Stimulated activated CD4-positive, alpha-beta T cell treated with anti-CD3 and anti-CD28 coated beads, Interleukin-12 subunit alpha, Interleukin-12 subunit beta, amount 100 ng/mL, for 24 hours (primary cell): ENCODE measurements at places on chromosomes 3 and 15.

DNA sequence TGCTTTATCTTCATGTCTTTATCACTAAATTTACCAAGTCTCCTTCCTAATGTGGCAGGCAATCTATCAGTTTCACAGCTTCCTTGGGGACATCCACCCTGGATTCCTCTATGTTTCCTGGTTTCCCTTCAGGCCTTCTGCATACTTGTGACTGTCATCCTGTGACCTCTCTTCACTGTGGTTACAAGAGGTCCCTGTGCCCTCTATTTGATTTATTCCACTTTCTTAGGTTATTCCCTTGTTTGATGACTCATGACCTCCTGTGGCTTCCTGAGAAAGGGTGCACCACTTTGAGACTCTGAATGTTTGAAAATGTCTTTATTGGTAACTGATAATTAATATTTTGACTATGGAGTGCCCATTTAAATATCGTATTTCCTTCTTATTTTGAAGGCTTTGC lies 60.5 kb upstream of the KY start:
- DNase-seq = no peak

DNA sequence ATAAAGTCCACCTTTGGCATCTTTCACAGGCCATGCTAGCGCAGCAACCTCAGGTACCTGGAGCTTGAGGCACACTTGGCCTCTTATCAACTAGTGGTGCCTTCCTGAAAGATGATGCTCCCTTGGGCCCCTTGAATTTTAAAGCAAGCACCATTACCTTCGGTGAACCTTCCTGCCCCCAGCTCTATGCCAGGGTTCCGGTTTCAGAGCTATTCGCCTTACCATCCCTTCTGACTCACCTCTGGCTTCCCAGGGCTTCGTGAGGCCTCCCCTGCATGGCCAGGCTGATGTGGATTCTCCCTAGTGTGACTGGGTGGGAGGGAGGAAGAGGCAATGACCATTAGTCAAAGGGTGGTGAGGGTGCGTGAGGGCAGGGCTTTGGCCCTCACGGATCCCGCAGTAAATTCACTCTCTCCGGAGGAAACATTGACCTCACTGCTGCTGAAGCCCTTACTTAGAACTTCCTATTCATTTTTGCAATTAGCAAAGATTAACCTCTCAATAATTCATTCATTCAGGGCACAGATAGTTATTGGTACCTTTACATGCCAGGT lies 16.3 kb downstream of the BHLHE40 start:
- DNase-seq = no peak

- DNase-seq = no peak
Measured at GRCh38 chr3:186511702-186512101, 32.5 kb downstream of the CRYGS start.

DNA sequence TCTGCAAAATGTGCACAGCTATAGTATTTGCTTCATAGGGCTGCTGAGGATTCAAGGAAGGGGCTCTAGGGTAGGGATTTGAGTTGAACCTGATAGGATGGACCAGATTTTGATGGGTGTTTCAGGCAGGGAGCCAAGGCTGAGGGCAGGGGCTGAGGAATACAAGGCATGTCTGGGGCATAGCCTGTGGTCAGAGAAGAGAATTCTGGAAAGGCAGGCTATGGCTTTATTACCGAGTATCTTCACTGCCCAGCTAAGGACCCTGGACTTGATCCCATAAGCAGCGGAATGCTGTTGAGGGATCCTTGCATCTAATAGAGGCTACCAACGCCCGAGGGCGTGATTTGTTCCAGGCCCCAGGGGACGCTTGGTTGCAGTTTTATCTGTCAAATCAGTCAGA lies 193.0 kb upstream of the TLE3 start:
- DNase-seq = no peak

DNA sequence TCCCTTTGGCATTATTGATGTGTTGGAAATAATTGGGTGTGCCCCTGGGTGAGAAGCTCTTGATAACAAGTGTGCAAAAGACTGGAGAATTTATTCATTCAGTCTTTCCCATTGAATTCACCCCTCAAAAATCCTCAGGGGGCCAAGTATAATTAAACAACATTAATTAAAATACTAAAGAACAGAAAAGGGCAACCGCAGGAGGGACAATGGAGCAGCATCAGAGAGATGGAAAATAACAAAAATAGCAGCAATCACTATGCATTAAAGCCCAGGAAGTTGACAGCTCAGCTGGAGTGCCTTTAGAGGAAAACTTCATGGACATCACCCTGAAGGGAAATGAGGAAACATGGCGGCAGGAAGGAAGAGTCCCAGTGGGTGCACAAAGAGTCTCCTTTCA lies 227.6 kb downstream of the MINAR1 start:
- no peak for DNase-seq

DNA sequence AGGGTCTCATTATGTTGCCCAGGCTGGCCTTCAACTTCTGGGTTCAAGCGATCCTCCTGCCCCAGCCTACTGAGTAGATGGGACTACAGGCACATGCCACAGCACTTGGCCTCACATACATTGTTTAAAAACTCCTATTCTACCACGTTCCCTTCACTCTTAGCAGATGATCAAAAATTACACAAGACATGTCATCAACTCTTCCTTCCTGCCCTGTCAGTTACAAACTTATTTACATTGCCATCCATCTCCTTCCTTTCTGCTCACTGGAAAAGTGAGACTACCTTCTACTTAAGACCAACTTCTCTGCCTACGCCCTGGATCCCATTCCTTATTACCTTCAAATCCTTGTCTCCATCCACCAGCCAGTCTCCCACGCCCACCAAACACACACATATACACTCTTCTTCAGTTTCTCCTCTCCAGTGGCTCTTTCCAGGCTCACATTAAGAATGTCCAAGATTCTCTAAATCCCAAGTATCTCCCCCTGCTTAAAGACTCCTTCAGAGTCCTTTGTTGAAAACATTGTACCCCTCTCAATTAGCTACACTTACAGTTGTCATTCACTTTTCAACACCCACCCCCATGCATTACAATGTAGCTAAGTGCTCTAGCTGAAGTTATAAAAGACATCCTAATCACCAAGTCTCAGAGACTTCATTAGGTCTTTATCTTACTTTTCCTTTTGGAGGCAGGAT lies 4.3 kb downstream of the PEAK1 start:
- no peak for DNase-seq

- DNase-seq = no peak
Measured at GRCh38 chr15:64586259-64586870, 126.0 kb downstream of the ZNF609 start.

- no peak for DNase-seq
Measured at GRCh38 chr15:67228286-67228685, 26.2 kb downstream of the AAGAB start.

DNA sequence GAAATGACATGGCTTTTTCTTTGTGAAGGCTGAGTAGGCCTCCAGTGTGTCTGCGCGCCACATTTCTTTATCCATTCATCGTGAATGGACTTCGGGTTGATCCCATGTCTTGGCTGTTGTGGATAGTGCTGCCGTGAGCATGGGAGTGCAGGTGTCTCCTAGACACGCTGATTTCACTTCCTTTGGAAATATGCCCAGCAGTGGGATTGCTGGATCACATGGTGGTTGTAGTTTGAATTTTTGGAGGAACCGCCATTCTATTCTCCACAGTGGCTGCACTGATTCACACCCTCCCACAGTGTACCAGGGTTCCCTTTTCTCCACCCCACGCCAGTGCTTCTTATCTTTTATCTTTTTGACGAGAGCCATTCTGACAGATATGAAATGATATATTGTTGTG lies 171.7 kb downstream of the NSMCE3 start:
- no peak for DNase-seq

GRCh38 chr15:89034305-89034704 lies 54.0 kb upstream of the ABHD2 start:
- DNase-seq = no peak

- DNase-seq = no peak
Measured at GRCh38 chr15:81182756-81183438, 13.8 kb upstream of the IL16 start.

- DNase-seq = no peak
Measured at GRCh38 chr3:146692254-146692653, 87.1 kb upstream of the PLSCR5 start.

DNA sequence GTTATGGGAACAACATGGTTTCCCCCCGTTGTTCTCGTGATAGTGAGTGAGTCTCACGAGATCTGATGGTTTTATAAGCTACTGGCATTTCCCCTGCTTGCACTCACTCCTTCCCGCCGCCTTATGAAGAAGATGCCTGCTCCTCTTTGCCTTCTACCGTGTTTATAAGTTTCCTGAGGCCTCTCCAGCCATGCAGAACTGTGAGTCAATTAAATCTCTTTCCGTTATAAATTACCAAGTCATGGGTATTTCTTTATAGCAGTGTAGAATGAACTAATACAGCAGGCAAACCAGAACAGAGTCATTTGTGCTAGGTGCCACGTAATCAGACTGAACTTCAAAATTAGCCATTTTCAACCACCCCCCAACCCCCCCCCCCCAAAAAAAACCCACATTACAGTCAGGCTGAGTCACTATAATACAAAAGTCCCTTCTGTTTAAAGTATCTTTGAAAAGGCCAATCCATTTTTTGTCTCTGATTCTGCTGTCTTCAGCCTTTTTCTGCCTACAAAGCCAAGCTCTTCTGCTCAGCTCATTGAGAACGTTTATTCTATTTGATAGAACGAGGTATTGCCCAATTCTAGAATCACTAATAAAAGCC lies 4.1 kb downstream of the OR4F6 start:
- DNase-seq = no peak

DNA sequence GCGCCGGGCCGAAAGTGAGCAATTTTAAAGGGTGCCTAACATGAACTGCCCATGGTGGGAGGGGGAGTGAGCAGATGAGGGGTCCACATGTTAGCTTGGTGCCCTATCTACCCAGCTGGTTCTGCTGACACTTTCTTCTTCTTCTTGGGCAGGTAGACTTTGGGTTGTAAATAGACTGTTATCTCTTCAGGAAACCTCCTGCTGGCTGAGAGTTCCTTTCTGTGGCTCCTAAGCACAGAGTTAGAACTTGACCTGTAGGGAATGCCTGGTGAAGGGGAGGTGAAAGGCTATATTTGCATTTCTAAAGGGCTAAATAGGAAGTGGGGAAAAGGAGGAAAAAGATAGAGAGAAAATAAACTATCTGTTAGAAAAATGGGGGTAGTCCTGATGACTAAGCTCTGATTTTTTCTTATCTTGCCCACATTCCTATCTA lies 521.4 kb upstream of the TGFBR2 start:
- no peak for DNase-seq

- no peak for DNase-seq
Measured at GRCh38 chr15:62150445-62150844, 14.6 kb downstream of the C2CD4B start.

DNA sequence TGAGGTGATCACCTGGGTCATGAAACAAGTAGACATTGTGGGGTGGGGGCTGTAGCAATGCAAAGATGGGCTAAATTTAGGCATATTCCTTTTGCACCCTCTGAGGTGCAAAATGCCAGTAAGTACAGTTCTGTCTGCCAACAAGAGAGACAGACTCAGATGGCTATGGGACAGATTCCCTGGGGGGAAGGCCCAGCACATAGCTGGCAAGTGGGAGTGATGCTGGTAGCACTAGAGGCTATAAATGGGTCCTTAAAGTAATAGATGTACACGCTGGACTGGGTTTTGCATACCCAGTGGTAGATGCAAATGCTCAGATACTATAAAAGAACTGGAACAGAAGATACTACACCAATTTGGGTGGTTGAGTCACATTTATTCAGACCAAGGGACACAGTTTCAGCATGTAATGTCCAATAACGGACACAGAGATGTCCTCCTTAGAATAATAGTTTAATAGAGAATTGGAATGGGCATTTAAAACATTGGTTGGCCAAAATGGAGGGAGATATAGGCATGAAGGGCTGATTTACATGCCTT lies 67.4 kb upstream of the RNU6-1 start:
- DNase-seq = no peak

DNA sequence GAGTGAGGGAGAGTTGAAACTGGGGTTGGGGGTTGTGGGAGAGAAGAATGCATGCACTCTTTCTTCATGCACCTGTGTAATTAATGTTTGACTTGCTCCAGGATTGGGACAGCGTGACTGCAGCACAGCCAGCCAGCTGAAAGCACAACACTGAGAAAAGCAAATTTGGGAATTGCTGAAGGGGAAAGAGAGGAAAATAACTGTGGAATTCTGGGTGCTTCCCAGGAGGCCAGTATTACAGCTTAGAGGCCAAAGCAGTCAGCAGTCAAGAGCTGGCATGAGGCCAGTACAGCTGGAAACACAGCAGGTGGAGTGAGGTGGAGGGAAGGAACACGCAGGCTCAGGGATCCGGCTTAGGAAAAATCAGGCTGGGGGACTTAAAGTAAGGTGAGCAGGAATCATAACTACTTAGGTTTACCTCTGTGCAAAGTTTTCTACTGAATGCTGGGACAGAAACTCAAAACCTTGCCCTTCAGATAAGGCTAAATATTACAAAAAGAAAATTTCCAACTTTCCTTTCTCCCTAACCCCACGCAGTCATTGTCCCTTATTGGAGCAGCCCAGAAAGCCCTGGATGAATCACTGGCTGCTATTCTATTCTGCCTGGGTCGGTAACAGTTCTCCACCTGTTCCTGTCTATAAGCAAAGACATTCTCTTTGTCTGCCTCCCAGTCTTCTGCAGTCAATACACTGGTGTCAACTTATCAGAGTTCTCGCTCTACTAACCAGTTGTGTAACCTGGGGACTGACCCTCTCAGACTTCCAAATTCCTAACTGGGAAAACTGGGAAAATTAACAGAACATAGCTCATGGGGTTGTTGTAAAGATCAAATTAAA lies 167.2 kb downstream of the MAGI1 start:
- DNase-seq = no peak

DNA sequence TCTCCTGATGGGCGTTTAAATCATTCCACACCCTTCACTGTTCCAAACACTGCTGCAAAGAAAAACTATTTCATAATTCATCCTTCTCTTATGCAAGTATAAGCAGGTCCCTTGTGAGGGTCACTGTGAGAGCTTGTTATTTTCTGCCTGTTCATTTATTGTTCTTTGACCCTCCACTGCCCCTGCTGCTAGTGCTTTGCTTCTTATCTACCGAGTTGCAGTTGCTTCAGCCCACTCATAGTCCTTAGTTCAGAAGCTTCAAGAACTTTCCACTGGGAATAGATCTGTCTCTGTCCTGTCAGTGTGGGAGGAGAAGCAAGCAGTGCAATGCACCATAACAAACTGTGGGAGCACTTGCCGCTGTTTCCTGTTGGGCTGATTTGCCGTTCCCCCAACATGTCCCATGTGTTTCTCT lies 39.8 kb downstream of the RIOX2 start:
- DNase-seq = no peak

DNA sequence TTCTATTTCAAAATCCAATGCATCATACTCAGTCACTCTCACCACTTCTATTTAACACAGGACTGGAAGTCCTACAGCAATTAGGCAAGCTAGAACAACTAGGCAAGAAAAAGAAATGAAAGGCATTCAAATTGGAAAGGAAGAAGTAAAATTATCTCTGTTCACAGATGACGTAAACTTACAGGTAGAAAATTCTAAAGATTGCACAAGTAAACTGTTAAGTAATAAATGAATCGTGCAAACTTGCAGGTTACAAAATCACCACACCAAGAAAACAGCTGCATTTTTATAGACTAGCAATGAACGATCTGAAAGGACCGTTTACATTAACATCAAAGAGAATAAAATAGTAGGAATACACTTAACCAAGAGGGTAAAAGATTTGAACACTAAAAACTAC lies 36.2 kb downstream of the CHST2 start:
- no peak for DNase-seq
